ENCODE measurements at places on chromosomes 4 and X.

GRCh38 chrX:114985967-114986592 lies 31.3 kb downstream of the IL13RA2 start:
- no peak for DNase-seq

DNA sequence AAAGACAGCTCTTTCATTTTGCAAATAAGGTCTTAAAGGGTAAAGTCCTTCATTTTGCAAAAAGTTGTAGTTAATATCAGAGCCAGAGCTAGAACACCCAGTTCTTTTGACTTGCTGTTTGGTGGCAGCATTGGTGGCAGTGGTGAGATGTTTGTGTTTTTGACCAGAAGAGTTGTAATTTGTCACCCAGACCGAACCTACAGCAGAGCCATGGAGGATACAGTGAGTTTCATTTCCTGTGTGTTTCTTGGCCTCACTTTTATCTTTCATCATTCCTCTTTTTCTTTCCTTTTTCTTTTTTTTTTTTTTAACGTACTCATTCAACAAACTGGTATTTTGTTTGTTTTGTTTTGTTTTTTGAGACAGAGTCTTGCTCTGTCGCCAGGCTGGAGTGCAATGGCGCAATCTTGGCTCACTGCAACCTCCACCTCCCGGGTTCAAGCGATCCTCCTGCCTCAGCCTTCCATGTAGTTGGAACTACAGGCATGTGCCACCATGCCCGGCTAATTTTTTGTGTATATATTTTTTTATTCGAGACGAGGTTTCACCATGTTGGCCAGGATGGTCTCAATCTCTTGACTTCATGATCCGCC lies 116.4 kb downstream of the AFF1 start:
- no peak for DNase-seq

GRCh38 chr4:15414551-15415091 lies 13.2 kb upstream of the C1QTNF7 start:
- DNase-seq, result no peak

GRCh38 chr4:71765350-71765749 lies 18.5 kb downstream of the GC start:
- DNase-seq, result no peak

DNA sequence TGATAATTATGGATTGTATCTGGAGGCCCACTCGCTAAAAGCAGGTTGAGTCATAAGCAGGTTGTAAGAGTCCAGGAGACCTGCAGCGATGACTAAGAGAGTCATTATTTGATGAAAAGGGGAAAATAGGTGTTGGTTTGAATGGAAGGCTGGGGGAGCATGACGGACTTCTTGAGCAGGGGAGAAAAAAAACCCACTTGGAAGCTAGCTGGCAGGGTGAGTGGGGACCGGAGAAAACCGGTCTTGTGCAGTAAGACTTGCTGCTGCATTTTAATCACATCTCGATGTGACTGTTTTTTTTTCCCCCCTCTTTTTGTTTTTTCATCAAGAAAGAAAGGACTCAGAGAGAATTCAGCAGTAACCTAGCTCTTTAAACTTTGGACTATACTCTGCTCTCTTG lies 90.0 kb downstream of the IGSF1 start:
- DNase-seq, result no peak

DNA sequence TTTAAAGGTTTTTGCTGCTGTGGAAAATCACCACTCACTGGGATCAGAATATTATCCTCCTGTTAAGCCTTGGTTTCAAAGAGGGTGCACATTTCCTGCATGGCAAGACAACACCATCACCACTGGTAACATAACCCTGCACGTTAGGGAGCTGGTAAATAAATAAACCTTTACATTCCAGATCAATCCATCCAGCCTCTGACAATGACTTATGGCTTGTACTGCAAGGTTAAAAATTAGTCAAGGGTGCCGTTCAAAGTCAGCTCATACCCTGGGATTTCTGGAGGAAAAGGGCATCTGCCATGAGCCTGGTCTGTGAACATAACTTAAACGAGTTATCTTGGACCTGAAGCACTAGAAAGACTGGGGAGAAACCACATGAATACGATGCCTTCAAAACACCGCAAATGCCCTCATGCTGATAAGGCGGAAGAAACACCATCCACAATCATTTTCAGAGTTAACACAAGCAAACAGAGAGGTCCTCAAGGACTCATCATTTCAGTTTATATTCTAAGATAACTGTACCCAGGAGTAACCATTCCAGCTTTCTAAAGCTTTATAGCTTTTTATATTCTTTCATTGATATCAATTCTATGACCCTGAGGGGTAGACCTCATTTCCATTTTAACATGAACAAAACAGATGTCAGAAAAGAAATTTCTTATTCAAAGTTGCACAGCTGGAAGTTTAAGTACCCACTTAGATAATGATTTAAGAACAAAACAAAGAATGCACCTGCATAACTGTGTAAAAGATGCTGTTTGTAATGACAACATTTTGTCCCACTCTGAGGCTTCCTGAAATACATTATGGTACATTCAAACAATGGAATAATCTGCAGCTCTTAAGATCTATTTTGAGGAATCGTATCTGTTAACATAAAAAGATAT lies 103.1 kb downstream of the NPNT start:
- DNase-seq, result no peak

DNA sequence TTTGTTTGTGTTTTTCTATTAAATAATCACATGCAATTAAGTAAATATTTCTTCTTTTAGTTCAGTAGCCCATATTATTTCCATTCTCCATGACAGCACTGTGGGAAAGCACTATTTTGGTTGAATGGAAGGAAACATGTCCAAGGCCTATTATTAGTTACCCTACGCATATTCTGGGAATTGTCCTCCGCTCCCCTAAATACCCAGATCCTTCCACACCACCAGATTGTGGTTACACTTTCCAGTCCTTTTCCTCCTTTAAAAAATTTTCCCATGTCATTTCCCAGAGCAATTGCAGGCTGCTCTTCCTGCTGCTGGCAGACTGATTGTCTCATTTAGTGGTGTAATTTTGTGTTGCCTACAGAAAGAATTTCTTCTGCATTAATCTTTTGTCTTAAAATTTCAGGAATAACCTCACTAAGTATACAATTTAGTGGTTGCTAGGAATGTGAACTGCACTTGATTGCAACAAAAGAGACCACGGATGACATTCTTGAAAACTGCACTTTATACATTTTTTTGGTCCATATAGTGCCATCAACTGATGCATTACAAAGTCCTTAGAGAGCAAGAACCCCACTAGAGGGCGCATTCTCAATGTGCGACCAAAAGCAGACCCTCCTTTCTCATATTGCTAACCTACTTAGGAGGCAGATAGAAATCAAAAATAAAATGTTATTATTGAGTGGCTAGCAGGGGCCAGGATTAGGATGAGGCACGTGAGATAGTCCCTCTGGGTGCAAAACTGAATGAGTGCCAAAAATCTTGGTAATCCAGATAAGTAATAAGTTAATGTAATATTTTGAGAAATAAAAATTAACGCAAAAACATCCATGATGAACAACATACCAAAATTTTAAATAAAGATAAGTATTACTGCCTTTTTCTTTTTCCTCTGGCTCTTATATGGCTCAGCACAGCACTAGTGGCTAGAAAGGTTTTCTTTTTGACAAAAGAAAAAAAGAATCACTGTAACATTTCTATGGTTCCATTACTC lies 98.8 kb upstream of the IQCM start:
- DNase-seq, result no peak

- DNase-seq, result no peak
These were observed 371.3 kb downstream of the FBXW7 start for GRCh38 chr4:152164561-152164960.

All from activated T-helper 1 cell treated with anti-CD3 and anti-CD28 coated beads, Interleukin-2, amount 50 U/mL, for 16 hours (primary cell).